ENCODE measurements at places on chromosomes 5 and 9.
A peak's percentile ranks its signal among the peaks of the same experiment; 100 is the strongest.

DNA sequence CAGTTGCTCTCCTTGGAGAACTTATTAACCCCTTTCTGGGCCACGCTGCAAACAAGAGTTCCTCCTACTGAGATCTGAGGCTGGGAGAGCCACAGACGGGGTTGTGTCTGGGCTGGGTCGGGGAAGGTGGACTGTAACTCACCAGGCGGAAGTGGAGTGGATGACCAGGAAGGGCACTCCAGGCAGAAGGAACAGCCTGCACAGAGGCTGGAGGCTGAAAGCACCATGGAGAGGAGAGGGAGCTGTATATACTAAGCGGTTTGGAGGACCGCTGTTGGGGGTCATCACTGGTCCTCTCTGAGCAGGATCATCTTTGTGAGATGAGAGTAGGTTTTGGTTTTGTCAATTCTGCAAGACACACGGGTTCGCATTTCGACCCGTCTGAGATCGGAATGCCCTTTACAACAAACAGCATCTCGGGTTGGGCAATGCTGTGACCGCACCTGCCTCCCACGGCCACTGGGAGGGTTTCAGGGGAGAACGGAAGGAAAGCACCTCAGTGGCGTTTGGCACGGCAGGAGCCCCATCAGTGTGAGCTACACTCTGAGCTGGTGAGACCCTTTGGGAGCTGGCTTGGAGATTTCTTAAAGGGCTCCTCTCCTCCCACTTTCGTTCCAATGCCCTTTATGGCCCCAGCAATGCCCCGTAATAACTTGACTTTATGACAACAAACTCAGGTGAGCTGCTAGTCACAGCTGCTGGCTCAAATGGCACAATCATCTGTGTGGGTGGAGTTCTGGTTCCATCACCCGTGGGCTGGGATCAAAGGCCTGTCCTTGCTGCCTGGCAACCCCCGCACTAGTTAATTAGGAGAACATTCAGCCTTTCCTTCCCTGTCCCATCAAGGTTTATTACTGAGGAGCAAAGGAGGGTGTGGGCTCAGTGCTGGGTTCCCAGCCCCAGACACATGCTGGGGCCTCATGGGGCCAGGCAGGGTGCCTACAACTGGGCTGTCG lies 18.7 kb upstream of the NEURL1B start:
- no peak for DNase-seq

- DNase-seq = peak; percentile 63
These were observed 833 bp downstream of the ANKHD1 start for GRCh38 chr5:140402258-140403074.

GRCh38 chr9:34405719-34406118 lies 29.0 kb upstream of the MYORG start:
- DNase-seq = no peak

GRCh38 chr5:58452566-58453258 lies 7.2 kb downstream of the PLK2 start:
- no peak for DNase-seq

DNA sequence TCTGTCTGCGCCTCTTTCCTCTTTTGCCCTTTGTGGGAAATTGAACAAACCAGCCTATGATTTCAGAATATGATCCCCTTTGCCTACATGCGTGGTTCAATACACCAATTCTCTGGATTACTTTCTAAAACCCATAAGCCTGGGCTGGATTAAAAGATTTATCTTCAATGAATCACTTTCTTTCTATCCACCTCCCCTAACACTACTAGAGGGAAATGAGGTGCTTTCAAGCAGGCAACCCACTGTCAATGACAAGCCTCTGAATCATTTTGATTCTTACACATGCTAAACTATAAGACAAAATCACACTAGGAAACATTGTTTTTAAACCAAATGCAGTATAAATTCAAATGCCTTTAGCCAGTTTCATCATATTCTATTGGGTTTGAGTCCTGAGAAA lies 257.5 kb downstream of the AGTPBP1 start:
- no peak for DNase-seq

DNA sequence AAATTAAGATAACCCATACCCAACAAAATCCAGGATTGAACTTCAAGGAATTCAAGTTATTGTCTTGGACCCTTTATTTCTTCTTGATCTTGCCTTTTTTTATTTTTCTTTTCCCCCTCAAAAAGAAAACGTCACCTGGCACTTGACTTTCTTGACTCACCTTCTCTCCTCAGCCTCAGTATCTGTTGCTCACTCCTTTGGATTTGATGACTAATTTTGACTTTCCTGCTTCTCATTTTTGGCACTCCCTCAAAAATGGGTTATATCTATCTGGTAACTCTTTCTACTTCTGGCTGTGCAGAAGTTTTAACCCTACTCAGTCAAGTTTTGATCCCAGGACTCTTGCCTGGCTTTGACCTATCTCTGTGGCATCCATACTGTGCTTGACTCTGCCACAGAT lies 66.6 kb upstream of the SPATA31D4 start:
- DNase-seq = no peak

DNA sequence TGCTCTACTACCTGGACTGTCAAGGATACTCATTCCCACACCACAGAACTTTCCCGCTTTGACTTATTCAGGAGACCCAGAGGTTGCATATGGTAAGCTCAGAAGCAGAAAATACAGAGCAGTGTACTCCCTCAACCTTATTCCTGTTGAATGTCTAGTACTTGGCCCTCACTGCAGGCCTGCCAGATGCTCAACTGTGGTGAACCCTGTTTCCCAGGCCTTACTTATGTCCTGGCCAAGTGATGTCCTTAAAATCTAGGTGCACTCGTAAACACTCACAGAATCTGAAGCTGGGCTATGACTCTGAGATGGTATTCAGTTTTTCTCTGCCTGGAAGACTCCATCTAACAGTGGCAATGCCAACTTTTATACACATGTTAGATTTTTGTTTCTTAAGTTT lies 21.0 kb downstream of the DIAPH1 start:
- no peak for DNase-seq

GRCh38 chr9:98057138-98057799 lies 737 bp downstream of the NANS start:
- DNase-seq = no peak

DNA sequence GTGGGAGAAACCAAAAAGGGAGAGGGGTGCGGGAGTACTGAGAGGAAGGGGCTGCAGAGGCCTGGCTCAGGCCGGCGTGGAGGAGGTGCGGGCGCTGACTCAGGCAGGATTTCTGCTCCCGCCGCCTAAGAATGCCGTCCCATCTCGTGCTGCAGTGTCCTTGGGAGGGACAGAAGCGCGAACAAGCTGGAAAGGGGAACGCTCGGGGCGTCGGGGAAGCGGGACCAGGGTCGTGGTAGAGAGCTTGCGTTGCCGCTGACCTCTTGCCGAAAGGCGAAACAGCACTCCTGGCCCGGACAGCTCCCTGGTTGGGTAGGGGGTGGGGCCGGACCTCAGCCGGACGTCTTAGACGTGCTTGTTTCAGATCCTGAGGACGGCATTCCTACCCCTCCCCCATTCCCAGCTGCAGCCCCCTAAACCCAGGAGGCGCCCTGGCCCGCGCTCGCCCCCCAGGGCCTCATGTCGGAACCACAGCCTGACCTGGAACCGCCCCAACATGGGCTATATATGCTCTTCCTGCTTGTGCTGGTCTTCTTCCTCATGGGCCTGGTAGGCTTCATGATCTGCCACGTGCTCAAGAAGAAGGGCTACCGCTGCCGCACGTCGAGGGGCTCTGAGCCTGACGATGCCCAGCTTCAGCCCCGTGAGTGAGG lies 1.1 kb downstream of the RELL2 start:
- DNase-seq = peak; percentile 73

All from right hindlimb (tissue), 1 donor.